Kidney (tissue), 22 donors: ENCODE measurements at places on chromosomes 16 and 17. TPM values are rescaled to one million over a fixed set of nuclear protein-coding genes. Genes with fewer than 3 reads are reported as not detected.

DNA sequence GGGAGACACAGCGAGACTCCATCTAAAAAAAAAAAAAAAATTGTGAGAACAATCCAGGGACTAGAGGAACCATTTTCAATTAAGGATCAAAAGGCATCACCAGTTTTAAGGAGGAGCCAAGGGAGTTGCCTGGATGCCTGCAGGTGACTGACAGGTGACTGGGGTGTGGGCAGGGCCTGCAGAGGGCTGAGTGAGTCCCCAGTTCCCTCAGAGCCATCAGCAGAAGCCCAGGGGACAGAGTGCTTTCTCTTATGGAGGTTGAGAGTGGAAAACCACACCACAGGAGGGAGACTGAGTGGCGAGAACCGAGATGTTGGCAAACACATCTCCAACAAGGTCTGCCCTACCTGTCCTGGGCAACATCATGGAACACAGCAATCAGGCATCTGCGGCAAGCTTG, 27.1 kb upstream of the CREBBP start:
- no peak for DNase-seq

DNA sequence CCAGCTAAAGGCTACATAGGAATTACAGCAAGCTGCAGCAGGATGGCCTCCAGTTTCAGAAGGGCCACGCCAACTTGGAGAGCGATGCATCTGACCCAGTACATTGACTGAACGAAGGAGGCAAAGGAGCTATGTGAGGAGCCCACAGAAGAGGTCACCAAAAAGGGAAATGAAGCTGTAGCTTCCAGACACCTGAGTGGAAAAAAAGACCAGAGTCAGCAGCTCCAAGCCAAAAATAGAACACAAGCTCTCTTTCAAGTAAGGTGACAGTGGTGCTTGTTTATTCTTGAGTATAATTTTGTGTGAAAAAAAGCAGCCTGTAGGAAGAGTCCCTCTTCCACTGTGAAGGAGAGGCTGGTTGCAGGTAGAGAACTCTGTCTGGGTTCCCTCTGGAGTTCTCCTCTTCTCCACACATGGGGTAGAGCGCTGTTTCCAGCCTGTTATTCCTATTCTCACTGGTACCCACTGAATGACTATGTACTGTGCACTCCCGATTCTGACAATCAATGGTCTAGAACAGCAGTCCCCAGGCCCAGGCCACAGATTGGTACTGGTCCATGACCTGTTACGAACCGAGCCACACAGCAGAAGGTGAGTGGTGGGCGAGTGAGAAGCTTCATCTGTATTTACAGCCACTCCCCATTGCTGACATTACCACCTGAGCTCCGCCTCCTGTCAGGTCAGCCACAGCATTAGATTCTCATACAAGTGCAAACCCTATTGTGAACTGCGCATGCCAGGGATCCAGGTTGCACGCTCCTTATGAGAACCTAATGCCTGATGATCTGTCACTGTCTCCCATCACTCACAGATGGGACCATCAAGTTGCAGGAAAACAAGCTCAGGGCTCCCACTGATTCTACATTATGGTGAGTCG, 15.1 kb downstream of the CCL4 start:
- DNase-seq, result no peak

Gene NKD1
- polyA plus RNA-seq, result 1.1 TPM

GRCh38 chr17:2151358-2152033, 96.6 kb downstream of the HIC1 start:
- no peak for DNase-seq

GRCh38 chr16:7938175-7938574, 605.5 kb downstream of the RBFOX1 start:
- DNase-seq, result no peak

- no peak for DNase-seq
Observed at GRCh38 chr17:50573866-50574611, 13.5 kb downstream of the CACNA1G start.

Gene TAC4
- not detected for polyA plus RNA-seq

Gene ZNF646
- polyA plus RNA-seq, result 2.9 TPM

GRCh38 chr17:57538736-57539456, 206.2 kb downstream of the CCDC182 start:
- no peak for DNase-seq

- DNase-seq, result no peak
Observed at GRCh38 chr17:65442250-65442649, 119.2 kb downstream of the AXIN2 start.

DNA sequence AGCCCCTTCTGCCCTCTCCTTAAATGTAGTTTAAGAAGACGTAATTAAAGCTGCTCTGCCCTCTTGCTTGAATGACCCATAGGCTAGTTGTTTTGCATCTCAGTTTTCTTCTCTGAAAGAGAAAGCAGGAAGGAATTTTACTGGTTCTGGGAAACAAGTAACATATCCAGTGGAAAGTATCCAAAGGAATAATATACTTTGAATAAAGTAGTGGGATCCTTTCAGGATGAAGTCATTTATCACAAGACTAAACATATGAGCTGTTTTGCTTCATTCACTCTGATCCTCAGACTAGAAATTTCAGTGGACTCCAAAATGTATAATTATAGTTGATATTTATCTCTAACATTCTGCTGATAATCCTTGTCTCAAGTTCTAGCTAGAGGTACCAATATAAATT, 1297.6 kb upstream of the GOT2 start:
- no peak for DNase-seq

- peak; percentile 78 for DNase-seq
Observed at GRCh38 chr16:46908540-46909372, 24.6 kb downstream of the GPT2 start.

GRCh38 chr17:6492892-6493674, 48.8 kb downstream of the PIMREG start:
- DNase-seq, result peak; percentile 27

- DNase-seq, result no peak
Observed at GRCh38 chr17:58335779-58336455, 7.3 kb upstream of the TSPOAP1 start.

GRCh38 chr16:64830653-64831052, 291.2 kb downstream of the CDH11 start:
- no peak for DNase-seq

Gene CX3CL1
- polyA plus RNA-seq, result 39.1 TPM

- no peak for DNase-seq
Observed at GRCh38 chr17:7122381-7122780, 7.8 kb upstream of the ASGR2 start.

Gene NOTUM
- not detected for polyA plus RNA-seq

DNA sequence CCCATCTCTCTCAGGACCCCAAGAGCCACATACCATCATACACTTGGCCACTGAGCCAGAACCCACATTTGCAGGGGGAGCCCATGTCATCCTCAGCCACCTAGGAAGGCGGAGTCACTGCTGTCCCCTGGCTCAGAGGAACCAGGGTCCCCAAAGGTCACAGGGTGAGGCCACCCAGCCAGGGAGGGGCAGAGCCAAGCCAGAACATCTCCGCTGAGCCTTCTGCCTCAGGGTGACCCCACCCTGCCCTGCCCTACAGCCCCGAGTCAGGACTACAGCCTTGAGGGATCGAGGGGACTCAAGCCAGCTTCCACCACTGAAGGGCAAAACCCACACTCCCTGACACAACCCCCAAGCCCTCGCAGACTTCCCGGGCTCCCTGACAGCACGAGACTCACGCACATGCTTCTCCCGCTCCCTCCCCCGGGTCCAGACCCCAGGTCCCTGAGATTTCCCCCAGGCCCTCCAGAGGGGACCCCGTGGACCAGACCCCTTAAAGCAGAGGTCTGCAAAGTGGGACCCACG, 17.4 kb downstream of the PIEZO1 start:
- DNase-seq, result no peak

DNA sequence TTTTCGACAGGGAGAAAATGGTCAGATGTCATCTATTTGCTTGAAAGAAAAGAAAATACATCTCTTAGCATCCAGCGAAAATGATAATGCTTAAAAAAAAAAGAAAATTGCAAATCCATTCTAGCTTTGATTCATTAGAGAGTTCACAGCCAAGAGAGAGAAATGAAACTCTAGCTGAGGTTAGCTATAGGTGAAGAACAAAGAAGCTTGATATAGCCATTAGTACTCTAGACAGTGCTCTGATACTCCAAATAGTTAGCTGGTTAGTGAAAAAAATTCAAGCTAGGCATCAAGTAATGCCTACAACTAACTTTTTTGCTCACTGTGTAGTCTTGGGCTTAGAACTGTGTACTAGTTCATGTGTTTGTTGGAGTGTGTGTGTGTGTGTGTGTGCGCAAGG, 721.6 kb upstream of the SOX9 start:
- no peak for DNase-seq

DNA sequence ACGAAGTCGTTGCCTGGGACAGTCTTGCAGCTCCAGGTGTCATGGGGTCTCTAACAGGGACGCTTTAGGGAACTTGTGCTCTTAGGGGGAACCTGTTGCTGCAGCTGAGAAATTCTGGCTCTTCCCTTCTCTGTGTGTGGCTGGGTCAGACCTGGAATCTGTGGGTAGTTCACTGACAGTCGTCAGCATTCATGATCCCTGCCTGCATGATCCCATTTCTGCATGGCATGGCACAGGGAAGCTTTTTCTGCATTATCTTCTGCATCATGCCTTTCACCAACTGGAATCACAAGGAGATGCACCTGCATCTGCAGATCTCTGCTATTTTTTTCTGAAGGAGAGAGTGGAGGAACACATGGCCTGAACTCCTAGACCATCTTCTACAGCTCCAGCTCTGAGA, 85.6 kb downstream of the SOX9 start:
- DNase-seq, result no peak

Gene OR1A1
- not detected for polyA plus RNA-seq

DNA sequence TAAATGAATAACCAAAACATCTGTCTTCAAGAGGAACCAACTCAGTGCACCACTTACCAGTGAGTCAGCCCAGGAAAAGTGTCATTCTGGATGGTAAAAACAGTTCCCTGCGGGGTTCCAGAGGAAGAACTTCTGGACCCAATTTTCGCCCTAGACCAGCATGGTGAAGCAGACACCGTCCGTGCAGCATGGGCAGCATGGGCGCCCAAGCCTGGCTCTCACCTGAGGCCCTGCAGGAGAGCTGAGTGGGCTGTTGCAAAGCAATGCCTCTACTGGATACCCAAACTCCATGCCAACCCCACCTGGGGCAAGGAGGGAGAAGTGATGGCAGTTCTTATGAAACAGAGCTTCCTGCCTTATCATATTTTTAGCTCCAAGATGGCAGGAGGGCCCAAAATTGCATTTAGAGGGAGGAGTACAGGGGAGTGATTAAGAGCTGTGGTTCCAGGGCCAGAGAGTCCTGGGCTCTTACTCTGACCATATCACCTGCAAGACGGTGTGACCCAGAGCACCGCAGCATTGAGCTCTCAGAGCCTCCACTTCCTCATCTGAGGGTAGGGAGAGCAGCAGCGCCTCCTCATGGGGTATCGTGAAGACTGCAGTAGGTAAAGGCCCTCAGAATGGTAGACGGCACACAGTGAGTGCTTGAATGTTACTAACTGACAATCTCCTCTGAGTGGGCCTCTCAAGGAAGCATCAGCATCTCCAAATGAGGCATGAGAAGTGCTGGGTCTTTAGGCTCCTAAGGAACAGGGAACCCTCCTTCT, 16.6 kb upstream of the INPP5K start:
- DNase-seq, result no peak

DNA sequence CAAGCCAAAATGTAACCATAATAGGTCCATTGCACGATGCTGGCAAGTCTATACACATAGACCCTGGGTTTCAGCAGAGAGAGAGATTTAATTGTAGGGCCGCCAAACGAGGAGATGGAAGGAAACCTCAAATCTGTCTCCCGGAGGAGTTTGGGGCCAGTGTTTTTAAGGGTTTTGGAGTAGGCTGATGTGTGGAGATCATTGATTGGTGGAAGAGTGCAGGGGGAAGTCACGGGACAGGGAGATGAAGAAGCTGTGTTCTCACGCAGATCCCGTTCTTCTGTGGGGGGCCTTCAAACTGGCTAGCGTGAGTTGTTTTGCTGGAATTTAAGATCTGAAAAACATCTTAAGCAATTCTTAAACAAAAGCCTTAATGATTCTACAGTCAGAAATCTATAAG, 84.8 kb downstream of the KATNIP start:
- no peak for DNase-seq

DNA sequence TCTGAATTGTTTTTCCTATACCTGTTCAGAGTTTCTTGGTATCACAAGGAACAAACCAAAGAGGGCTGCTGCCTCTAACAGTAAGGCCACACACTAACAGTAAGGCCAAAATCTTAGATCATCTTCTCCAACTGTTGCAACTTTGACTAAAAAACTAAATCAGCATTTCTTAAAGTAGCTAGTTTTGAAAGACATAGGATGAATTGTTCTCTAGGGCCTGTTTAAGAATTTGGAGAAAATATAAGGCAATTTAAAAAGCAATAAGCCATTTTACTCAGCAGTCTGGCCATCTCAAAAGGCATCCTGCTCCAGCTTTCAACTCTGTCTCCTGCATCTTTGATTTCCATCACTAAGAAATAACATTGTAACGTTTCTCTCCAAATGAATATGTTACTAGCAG, 105.0 kb upstream of the MON1B start:
- no peak for DNase-seq

DNA sequence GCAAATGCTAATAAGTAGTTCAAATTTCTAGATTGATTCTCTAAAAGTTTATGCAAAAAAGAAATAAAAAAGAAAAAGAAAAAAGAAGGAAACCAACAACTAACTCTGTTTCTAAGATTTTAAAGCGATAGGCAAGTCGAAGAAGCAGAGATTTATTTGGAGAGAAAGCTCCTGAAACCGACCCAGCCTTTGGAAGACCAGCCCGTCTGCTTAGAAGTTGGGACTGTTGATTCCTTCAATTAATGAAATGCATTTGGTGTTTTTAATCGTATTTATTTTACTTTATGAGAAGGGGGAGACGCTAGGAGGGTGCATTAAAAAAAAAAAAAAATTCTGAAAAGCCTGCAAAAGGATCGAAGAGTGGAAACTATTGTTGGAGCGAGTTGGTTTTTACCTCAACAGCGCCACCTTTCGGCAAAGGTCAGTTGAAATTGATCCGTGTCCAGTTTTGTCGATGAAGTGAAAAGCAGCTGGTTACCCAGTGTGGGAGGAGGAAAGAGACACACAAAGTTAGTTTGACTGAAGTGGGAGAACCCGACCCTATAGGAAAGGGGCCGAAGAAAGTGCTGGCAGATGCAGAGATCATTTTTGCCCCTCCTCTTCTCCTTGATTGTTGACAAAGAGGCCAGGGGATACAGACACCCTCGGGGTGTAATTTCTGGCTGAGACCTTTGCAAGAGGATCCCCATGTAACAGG, 1.5 kb upstream of the MAF start:
- DNase-seq, result peak; percentile 96

GRCh38 chr17:75271955-75272847, 1.2 kb upstream of the MIF4GD start:
- no peak for DNase-seq

- no peak for DNase-seq
Observed at GRCh38 chr17:82587234-82588086, 60.8 kb downstream of the WDR45B start.

Gene DCAKD
- polyA plus RNA-seq, result 27.5 TPM

Gene PLCG2
- polyA plus RNA-seq, result 55.6 TPM

DNA sequence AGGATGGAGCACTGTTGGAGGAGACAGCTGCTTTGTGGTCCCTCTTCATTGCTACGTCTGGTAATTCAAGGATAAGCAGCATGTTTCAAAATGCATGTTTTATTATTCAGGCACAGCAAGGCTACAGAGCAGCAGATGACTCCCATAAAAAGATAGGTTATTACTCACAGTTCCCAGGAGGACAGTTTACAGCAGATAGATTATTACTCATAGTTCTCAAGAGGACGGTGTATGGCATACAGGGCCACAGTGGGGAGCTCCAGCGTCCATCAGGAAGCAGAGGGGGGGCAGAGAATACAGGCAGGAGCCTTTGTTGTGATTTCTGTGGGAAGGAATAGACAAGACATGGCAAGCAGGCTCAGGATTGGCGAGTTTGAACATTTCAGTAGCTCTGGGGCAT, 72.9 kb downstream of the DNAH9 start:
- no peak for DNase-seq
